Non-pigmented ciliary epithelial cell (primary cell): ENCODE measurements at places on chromosomes 6 and 20.
A peak's percentile ranks its signal among the peaks of the same experiment; 100 is the strongest.

GRCh38 chr6:118725944-118726343 is 74.6 kb upstream of the CEP85L start:
- no peak for DNase-seq

GRCh38 chr20:4709261-4710105 is 12.2 kb upstream of the PRND start:
- DNase-seq, result no peak

GRCh38 chr6:19478992-19479391 is 358.2 kb upstream of the ID4 start:
- DNase-seq, result peak; percentile 26

DNA sequence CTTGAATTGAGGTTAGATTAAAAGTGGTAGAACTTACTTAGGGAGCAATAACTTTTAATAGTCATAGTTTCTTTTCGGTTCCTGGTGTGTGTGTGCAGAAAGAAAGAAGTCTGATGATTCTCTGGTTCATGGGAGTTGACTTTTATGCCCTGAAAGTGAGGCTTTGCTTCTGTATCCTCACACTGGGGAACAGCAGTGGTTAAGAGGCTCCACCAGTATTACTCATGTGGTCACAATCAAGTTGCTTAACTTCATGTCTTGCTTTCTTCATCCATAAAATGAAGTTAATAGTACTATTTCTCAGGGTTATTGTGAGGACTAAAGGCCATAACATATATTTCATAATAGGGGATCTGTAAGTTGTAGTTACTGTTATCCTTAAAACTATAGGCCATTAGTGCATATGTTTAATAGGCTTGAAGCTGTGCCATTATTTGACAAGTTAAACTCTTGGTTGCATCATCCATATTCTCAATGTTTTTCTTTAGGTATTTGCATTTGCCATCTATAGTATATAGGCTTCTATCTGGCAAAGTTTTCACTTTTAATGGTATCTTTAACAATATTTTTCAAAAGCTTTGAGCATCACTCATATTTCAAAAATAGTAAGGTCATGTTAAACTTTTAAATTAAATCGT is 262.4 kb downstream of the PLCB1 start:
- DNase-seq, result no peak

- no peak for DNase-seq
Observed at GRCh38 chr6:23181356-23182110, 612.2 kb downstream of the HDGFL1 start.

DNA sequence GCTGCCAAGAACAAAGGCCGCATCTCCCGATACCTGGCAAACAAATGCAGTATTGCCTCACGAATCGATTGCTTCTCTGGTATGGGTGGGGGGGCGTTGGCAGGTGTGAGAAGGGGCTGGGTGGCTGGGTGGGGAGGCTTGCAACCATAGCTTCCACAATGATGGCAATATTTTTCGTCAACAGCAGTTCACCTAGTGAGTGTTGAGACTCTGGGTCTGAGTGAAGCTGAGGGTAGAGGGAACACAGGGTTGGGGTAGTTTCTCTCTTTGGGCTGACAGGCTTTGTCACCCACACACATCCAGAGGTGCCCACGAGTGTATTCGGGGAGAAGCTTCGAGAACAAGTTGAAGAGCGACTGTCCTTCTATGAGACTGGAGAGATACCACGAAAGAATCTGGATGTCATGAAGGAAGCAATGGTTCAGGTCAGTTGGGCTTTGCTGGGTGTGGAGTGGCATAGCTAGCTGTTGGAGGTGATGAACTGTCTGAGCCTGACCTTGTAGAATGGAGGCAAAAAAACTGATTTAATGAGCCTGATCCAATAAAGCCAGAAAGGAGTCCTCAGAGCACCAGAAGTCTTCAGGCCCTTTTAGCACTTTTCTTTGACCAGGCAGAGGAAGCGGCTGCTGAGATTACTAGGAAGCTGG is 4.2 kb downstream of the NOP56 start:
- no peak for DNase-seq

DNA sequence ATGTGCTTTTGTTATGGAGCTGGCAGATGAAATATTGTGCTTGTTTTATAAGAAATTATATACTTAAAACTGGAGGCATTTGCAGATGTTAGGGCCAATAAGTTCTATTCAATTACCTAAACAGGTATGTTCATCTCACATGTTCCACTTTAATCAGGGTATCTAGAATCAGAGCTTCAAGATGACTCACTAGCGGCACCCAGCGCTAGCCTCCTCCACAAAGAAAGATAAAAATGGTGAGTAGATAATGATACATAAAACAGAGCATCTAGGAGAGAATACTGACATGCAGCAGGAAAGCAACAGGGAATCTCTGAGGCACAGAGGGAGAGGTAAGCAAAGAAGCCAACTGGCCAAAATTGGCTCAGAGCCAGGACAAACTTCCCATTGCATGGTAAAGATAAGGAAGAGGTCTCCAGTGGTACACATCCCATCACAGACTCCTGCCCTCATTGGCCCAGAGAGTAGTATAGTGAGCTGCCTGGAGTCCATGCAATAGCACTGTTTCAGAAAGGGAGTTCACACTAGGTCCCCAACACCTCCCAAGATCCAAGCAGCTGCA is 200.7 kb upstream of the SPTLC3 start:
- DNase-seq, result no peak
